ENCODE measurements at places on chromosomes 4 and X.

GRCh38 chrX:152892999-152893891, 4.6 kb upstream of the ZNF185 start:
- no peak for DNase-seq

DNA sequence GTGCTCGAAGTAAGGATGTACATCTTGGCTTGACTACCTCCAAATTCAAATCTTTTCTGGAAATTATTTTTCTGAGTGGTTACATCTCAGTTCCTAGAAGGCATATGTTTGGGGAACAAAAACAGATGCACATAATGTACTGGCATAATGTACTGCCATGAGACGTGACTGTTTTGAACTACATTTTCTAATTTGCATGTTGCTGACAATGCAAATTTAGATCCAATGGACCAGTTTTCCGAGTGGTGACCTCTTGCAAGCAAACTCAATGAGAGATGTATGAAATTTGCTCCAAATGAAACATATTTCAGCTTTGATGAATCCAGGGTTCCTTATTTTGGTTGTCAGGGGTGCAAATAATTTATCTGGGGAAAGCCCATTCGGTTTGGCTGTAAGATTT, 694.3 kb downstream of the GRXCR1 start:
- no peak for DNase-seq

- DNase-seq, result peak; percentile 62
These were observed 37.2 kb upstream of the SH3D19 start for GRCh38 chr4:151362404-151363164.

GRCh38 chrX:28581522-28581921, 5.7 kb upstream of the IL1RAPL1 start:
- DNase-seq, result no peak

- no peak for DNase-seq
These were observed 23.5 kb downstream of the CHM start for GRCh38 chrX:86023811-86024210.

DNA sequence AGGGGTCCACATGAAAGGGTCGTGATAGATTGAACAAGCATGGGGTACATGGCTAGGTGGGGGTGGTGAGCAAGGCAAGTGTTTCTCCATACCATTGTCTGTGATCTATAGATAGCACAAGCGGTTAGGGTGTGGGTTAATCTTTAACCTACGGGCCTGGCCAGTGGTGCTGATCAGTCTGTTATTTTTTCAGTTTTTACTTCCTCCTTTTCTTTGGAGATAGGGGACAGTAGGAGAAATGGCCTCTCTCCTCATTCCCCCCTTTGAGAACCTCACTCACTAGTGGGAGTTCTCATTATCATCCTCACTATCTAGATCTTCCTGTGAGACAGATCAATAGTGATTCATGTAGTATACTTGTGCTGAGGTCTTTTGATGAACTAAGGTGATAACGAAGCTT, 16.2 kb upstream of the GPKOW start:
- no peak for DNase-seq

DNA sequence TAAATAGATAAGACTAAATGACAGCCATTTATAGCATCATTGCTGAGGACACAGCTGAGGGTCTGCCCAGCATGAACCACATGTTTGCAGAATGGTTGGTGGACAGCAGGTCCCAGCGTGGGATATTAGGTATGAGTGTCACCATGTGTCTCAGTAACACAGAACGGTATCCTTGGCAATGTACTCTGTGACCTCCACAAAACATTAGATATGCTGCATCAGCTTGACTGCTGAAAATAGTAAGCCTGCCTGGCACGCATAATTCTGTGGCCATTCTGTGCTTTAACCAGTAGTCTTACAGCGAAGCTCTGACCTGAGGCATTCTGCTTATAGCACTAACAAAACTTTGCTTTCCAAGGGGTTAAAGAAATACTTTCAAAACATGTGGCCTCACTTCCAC, 32.0 kb downstream of the LIMCH1 start:
- no peak for DNase-seq

- DNase-seq, result no peak
These were observed 21.5 kb downstream of the UVSSA start for GRCh38 chr4:1368421-1369090.

- no peak for DNase-seq
These were observed 53.9 kb upstream of the SORBS2 start for GRCh38 chr4:185865901-185866328.

DNA sequence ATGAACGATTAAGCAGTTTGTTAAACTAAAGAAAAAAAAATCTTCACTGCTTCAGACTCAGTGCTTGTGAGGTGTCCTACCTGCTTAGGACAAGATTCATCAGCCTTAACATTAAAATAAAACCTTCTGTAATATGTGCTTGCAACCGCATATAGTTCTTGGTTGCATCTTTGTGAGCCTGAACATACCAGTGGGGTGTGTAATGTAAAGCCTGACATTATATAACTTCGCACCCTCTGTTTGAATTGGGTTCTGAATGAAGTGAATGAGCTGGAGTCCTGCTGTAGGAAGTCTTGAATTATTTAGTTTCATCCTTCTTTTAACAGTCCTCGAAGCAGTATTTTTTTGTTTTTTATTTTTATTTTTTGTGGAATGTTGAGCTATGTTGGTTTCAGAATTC, 3.1 kb downstream of the KDM6A start:
- DNase-seq, result no peak

DNA sequence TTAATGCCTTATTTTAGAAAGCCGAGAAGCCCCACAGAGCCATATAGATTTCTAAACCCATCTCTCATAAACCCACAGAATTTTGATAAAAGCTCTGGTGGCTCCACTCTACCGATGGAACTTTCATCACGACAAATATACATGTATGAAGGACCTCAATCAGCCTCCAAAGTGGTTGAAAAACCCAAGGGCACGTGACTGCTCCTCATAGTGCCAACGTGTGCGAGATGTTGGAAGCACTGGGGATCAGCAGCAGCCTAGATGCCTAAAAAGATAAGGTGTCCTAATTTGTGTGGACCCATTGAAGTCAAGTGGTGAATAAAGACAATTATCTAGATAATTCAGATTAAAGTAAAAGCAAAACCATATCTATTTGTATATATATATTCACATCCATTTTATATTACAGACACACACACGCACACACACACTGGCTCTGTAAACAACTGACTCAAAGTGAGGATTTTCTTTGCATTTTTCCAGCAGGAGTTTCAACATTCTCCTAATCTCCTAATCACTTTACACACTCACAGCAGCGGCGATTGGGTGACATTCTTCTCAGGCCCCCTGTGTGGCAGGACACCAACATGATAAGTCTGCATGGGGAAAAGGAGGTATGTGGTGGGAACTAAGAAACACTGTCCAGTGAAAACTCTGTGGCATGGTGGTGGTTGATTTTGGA, 2.8 kb upstream of the PITX2 start:
- no peak for DNase-seq

DNA sequence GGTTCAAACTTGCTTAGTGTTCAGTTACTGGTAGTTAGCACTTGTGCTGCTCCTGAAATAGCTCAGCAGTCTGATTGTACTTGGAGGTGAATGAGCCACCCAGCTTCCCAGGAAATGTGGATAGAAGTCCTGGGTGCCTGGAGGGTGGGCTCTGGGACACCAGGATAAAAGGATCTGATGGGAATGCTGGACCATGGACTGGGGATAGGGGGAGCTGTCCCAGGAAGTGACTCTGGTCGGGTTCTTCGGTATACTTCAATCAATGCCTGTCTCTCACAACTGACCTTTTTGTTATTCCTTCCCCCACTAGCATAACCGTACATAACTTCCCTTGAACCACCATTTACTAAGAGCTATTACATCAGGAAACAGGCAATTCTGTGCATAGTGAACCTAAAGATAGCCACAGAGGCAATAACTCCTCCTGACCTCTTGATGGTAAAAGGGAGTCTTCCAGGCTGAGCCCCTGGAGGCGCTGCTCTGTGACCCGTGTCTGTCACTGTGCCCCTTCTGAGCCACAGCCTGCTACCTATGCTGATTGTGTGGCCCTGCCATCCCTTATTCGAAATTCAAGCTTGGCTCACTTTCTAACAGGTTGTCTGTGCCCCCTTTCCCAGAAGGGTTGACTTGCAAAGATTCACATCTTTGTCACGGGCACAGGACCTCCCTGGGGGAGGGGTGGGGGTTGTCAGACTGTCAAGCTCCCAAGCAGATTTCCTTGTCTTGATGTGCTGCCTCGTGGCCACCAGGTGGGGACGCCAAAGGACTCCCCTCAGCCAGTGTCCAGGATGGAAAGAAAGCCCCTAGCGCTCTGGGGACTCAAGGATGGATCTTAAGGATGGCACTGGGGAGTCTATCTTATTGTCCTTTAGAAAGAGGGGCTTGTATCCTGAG, 24.5 kb upstream of the WDR1 start:
- no peak for DNase-seq

DNA sequence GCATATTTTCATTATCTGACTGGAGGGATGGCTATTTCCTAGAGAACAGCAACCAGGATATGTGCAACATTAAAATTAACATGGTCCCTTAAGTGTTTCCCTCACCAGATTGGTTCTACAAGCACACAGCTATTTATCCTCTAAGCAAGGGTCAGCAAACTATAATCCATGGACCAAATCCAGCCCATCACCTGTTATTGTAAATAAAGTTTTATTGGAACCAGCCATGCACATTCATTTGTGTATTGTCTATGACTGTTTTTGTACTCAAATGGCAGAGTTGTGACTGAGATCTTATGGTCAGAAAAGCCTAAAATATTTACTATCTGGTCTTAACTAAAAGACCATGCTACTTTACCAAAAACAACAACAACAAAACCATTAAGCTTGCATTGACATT, 77.9 kb downstream of the AMELX start:
- no peak for DNase-seq

DNA sequence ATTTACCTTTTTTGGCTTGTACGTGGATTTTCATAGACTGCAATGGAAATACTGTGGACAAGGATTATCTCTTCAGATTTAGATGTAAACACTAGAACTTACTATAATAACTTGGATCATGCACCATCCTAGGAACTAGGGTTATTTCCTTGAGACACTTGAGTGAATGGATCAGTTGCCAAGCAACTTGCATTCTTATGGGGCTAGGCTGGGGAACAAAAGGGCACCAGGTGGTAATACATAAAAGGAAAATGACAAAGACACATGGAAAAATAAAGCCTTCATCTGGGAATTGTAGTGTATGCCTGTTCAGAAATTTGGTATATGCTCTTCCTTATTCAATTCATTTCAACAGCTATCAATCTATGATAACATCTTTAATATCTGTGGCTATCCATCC, 247.1 kb downstream of the SPRY1 start:
- no peak for DNase-seq

- no peak for DNase-seq
These were observed 72.8 kb downstream of the NSUN7 start for GRCh38 chr4:40822420-40823166.

- DNase-seq, result no peak
These were observed 103.7 kb downstream of the PSAPL1 start for GRCh38 chr4:7330811-7331681.

GRCh38 chr4:150224896-150225591, 146.8 kb downstream of the DCLK2 start:
- DNase-seq, result no peak

- DNase-seq, result no peak
These were observed 505.4 kb upstream of the FAM241A start for GRCh38 chr4:111639876-111640275.

DNA sequence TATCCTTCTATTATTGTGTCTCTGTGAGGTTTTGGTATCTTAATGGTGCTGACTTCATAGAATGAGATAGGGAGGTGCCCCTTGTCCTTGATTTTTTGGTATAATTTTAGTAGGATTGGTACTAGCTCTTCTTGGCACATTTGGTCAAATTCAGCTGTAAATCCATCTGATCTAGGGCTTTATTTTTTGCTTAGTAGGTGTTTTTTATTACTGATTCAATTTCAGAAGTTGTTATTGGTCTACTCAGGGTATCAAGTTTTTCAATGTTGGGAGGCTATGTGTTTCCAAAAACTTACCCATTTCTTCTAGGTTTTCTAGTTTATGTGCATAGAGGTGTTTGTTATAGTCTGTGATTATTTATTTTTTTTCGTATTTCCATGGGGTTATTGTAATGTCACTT, 103.3 kb downstream of the SH3BGRL start:
- no peak for DNase-seq

DNA sequence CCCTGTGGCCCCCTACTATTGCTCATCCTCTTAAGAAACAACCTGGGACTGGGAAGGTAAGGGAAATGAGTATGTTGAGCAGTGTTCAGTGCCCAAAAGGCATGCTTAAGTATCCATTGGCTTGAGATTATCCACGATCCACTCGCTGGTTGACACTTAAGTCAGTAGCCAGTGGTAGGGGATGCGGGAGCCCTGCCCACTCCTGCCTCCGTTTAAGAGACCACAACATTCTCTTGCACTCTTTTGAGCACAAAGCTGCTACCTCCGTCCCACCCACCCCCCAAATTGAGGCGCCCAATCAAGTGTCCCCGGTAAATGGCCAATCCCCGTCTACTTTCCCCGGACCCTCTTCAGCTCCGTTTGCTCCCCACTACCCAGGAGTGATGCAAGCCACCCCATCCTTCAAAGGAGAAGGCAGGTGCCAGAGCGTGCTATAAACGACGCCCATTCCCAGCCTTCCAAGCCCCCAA, 25.0 kb downstream of the UTP14A start:
- no peak for DNase-seq

All from hematopoietic multipotent progenitor cell treated with erythropoietin and hydrocortisone succinate and interleukin-3 and kit ligand, for 15 days (in vitro differentiated cells).